NCI-H1092 (cell line): ENCODE measurements at places on chromosomes 1 and 21.

DNA sequence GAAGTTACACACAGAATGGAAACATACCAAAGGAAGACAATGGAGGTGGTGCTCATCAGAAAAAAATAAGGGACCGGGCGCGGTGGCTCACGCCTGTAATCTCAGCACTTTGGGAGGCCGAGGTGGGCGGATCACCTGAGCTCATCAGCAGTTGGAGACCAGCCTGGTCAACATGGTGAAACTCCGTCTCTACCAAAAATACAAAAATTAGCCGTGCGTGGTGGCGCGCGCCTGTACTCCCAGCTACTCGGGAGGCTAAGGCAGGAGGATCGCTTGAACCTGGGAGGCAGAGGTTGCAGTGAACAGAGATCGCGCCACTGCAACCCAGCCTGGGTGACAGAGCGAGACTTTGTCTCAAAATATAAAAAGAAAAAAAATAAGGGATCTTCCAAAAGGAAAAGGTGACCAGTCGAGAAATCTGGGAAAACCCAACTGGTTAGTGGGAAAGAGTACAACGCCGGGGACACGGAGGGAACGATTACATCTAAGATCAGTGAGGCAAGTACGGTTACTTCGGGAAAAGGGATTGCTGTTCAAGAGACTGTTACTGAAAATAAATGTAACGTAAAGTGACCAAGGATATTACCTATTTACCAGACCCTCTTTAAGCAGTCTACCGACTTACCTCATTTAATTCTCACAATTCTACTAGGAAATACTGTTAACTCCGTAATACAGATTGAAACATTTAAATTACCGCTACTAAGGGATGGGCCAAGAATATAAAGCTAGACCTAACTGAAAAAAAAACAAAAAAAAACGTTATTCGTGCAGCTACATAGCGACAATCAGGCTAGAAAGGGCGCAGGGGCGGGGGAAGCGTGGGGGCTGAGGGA, 822 bp downstream of the CCT3 start:
- DNase-seq: no peak

- no peak for DNase-seq
These were observed 48.9 kb downstream of the INKA2 start for GRCh38 chr1:111690306-111690617.

DNA sequence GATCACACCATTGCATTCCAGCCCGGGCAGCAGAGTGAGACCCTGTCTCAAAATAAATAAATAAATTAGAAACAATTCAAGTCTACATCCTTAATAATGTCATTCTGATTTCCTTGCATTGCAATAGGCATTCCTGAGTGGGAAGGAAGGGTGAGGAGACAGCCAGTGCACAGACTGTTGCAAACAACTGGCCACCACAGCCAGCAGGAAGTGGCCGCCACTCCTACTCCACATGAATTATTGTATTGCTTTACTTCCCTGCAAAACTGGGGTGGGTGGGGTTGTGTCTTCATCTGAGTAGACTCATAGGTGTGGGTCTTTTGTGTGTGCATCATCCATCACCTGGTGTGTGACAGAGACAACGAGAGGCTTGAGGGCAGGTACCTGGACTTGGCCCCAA, 60.1 kb downstream of the OPTC start:
- DNase-seq: no peak

GRCh38 chr1:187185389-187185788, 356.6 kb downstream of the PLA2G4A start:
- DNase-seq: no peak

DNA sequence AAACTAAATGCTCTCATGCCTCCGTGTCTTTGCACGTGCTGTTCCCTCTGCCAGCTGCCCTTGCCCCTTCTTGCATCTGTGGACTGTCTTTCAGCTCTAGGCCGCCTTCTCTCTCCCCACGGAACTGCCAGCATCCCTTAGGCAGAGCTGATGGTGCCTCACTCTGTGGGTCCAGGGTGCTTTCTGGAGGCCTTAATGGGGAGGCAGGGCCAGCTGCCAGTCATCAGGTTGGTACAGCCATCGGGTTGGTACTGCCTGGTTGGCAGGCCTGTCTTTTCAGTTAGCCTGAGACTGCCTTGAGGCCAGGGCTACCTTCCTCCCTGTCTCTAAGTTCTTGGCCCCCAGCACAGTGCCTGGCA, 61.4 kb upstream of the TARBP1 start:
- no peak for DNase-seq
